NCI-H1105 (cell line): ENCODE measurements at places on chromosomes 2 and 18.

GRCh38 chr2:241286348-241287090 is 29.0 kb downstream of the HDLBP start:
- DNase-seq: no peak

DNA sequence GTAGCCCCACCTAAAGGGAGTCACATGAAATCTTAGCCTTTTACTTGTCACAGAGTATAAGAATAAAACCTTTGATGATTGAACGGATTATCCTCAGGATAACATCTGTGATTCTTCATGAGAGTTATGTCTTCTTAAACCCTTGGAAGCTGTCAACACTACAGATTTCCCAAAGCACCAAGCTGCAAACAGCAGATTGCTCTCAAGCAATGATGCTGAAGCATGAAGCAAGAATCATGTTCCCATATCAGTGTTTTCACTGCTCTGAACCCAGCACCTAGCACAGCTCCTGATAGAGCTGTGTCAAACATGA is 47.6 kb upstream of the CELF4 start:
- DNase-seq: no peak

- peak; percentile 70 for DNase-seq
Measured at GRCh38 chr2:70767079-70767698, 811 bp downstream of the ADD2 start.

- DNase-seq: no peak
Measured at GRCh38 chr2:113791697-113792590, 35.5 kb upstream of the SLC35F5 start.

DNA sequence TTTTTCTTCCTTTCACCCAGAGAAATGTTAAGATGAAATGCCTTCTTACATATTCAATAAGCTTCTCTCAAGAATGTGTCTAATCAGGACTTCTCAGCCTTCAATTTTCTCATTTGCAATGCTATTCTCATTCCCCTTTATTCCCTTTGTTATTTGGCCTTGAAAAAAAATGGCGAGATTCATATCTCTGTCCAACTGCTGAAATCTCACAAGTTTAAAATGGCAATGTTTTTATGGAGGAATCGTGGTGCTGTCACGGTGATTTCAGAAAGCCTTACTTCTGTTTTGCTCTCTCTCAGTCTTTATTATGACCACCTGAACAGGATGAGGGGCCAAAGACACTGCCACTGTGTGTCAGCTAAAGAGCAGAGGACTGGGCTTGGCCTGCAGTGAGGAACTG is 928.5 kb downstream of the DCC start:
- DNase-seq: no peak

DNA sequence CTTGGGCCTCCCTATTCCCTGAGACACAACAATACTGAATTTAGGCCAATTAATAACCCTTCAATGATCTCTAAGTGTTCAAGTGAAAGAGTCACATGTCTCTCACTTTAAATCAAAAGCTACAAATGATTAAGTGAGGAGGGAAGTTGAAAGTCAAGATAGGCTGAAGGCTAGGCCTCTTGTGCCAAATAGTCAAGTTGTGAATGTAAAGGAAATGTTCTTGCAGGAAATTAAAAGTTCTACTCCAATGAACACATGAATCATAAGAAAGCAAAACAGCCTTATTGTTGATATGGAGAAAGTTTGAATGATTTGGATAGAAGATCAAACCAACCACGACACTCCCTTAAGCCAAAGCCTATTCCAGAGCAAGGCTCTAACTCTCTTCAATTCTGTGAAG is 286.9 kb downstream of the MEIS1 start:
- no peak for DNase-seq

GRCh38 chr2:74072565-74072964 is 75.1 kb downstream of the BOLA3 start:
- no peak for DNase-seq

DNA sequence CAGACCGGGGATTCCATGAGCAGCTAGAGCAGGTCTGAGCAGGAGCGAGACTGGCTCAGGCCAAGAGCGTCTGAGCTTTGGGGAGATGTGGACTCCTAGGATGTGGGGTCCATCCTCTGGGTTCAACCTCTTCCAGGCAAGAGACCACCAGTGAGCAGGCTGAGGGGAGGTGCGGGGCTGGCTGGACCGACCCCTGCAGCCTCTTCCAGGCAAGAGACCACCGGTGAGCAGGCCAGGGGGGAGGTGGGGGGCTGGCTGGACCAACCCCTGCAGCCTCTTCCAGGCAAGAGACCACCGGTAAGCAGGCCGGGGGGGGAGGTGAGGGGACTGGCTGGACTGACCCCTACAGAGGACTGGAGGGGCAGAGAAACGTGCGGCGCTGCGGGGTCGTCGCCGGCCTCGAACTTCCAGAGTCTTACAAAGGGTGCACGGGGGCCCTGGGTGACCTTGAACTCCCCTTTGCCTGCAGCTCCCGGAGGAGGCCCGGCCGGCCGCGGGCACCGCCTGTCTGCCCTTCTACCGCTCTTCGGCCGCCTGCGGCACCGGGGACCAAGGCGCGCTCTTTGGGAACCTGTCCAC is 63.4 kb downstream of the TPO start:
- DNase-seq: no peak

DNA sequence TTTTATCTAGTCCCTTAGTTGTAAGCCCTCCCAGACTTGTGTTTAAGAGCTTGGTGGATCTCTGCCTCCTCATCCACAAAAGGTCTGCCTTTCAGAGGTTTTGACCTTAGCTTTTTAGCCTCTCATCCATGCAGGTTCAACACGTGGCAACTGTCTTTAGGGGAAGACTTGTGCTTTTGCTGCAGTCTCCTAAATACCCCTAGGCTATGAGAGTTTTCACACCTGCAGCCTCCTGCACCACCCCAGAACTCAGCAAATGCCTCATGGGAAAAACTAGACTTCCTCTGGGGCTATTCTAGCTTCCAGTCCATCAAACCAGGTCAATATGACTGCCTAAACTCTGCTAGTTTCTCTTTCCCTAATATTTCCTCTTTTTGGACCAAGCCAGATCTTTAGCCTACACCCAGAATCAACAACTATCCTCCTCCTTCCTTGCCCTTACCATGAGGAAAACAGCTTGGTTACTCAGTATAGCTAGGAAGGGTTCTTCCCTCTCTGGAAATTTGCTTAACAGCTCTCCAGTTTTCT is 132.3 kb upstream of the RIOK3 start:
- DNase-seq: no peak

GRCh38 chr2:119242276-119243119 is 18.9 kb downstream of the STEAP3 start:
- DNase-seq: peak; percentile 24

- no peak for DNase-seq
Measured at GRCh38 chr18:21550510-21550970, 50.0 kb downstream of the ESCO1 start.
